NCI-H2029 (cell line): ENCODE measurements at places on chromosomes 6 and 20.

GRCh38 chr20:59385480-59385879 lies 85.1 kb downstream of the EDN3 start:
- no peak for DNase-seq

GRCh38 chr6:158955255-158955654 lies 44.7 kb downstream of the RSPH3 start:
- DNase-seq: no peak

DNA sequence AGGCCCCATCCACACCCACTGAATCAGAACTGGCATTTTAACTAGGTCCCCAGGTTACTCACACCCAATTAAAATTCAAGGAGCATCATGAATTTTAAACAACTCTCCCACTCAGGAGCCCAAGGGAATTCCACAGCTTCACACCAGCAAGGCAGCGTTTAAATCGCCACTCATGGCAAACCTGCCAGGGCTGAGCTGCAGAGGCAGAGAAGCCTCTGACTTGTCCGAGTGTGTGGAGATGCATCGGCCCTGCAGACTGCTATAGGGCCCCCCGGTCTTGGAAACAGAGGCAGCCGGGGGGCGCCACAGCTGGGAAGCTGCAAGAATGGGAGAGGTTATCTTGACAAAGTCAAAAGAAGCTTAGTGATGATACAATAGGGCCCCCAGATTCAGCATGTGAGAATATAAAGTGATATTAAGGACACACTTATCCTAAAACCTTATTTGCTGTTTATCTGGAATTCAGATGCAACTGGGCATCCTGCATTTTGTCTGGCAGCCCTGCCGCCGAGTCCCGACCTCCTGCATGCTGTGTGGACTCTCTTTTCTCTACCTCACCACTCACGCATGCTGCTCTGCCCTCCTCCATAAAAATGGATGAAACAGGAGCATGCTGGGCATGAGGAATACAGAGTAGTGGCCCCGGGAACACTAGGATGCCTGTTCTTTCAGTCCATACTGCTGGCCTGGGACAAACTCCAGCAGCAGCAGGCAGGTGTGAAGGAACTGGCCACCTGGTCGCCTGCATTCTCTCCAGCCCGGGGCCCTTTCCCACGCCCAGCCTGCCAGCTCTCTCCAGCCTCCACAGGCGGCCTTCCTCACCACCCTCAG lies 126.1 kb downstream of the PXDC1 start:
- no peak for DNase-seq

DNA sequence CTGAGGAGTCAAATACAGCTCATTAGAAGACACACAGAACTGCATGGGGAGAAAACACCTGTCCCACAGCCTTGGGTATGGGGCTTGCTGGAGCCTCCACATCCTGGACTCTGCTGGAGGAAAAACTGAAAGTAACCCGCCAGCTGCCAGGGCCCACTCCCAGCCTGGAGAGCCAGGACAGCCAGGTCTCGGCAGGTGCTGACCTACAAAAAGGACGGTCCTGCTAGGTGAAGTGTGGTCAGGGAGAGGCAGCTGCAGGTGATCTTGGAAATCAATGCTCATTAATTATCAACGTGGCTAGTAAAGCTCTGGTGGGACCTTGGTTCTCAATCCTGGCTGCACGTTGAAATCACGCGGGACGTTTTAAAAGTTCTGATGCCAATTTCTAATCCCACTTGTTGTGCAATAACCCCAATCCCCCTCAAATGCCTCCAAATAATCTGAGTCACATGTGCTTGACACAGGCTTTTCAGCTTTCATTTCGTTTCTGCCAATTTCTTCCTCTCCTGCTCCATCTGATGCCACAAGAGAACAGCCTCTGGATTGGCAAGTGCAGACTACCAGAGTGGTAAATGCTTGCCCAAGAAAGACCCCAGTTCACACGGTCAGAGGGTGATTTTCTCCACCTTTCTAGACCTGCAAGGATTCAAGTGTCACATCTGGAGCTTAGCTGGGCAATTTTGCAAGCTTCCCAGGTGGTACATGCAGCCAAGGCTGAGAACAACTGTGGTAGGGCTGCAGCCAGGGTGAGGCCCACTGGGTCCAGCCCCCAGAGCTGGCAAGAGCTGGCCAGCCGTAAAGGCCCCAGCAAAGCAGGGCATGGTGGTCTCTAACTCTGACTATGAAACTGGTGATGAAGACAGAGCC lies 252.3 kb upstream of the QKI start:
- no peak for DNase-seq

- DNase-seq: no peak
These were observed 40.0 kb downstream of the NUDT3 start for GRCh38 chr6:34352305-34352937.
